ENCODE measurements at places on chromosomes 2 and 18.
A peak's percentile ranks its signal among the peaks of the same experiment; 100 is the strongest.

DNA sequence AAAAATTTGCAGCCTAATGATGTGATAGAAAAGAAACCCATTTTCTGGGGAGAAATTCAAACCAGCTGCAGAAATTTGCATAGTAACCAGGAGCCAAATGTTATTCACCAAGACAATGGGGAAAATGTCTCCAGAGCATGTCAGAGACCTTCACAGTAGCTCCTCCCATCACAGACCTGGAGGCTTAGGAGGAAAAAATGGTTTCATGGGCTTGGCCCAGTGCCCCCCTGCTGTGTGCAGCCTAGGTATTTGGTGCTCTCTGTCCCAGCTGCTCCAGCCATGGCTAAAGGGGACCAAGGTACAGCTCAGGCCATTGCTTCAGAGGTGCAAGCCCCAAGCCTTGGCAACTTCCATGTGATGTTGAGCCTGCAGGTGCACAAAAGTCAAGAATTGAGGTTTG is 352.9 kb downstream of the PLCL1 start:
- no peak for DNase-seq

DNA sequence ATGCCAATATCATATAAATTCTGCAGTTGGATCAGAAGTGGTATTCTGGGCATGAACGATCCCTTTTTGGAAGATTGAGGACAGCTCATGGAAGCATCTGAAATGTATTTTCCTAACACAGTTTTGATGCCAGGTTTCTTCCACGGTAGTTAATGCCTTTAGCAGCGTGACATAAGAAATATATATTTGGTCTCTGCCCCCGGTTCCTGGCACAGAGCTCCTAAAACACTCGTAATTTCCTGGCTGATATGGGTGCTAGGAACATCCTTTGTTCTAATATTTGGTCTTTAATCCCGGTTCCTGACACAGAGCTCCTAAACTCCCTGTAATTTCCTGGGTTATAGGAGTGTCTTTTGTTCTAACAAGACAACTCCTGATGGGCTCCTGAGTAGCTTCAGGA is 8.2 kb upstream of the CABLES1 start:
- no peak for DNase-seq

DNA sequence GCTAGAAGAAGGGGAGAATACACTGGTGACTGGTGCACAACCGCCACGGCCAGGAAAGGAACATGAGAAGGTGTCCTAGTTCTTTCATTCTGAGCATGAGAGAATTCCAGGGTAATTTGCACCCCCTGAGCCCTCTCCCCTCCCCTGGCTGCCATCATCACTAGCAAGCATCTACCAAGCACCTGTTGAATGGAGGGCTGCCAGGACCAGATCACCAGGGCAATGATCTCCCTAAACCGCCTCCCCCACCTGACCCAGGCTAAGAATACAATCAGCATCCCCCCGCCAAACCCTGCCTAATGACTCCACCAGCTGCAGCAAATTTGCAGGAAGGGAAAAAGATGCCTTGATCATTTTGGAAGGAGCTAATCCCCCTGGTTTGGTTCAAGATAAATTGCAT is 100.2 kb downstream of the STPG4 start:
- no peak for DNase-seq

DNA sequence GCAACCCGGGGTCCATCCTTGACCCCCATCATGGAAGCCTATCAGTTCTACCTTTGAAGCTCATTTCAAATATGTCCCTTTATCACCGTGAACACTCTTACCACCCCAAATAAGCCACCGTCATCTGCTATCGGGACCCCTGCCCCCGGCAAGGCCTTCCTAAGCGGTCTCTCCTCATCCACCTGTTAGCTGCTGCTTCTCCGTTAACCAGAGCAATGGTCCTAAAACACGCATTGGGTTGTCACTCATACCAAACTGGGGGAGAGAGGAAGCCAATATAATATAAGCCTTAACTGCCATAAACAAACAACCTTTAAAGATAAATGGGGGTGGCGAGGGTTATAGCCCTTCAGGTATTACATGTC is 680 bp downstream of the ASNSD1 start:
- no peak for DNase-seq

DNA sequence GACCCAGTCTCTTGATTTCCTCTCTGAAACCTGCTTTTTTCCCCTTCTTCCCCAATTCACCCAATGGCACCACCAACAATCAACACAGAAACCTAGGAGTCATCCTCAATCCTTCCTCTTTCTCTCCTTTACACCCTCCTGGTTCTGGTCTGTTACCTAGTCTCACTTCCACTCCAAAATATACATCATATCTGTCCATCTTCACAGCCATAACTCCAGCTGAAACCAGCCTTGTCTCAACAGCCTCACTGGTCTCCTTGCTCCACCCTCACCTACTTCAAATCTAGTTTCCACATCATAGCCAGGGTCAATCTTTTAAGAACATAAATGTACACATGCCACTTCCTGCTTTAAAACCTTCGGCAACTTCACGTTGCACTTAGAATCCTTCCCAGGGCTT is 11.8 kb upstream of the TWSG1 start:
- DNase-seq, result no peak

GRCh38 chr18:63708650-63709049 is 5.9 kb downstream of the SERPINB11 start:
- DNase-seq, result peak; percentile 90

- peak; percentile 70 for DNase-seq
These were observed 18.2 kb downstream of the IGFBP2 start for GRCh38 chr2:216651351-216651881.

- DNase-seq, result no peak
These were observed 253.8 kb downstream of the TNS1 start for GRCh38 chr2:217749008-217749407.

DNA sequence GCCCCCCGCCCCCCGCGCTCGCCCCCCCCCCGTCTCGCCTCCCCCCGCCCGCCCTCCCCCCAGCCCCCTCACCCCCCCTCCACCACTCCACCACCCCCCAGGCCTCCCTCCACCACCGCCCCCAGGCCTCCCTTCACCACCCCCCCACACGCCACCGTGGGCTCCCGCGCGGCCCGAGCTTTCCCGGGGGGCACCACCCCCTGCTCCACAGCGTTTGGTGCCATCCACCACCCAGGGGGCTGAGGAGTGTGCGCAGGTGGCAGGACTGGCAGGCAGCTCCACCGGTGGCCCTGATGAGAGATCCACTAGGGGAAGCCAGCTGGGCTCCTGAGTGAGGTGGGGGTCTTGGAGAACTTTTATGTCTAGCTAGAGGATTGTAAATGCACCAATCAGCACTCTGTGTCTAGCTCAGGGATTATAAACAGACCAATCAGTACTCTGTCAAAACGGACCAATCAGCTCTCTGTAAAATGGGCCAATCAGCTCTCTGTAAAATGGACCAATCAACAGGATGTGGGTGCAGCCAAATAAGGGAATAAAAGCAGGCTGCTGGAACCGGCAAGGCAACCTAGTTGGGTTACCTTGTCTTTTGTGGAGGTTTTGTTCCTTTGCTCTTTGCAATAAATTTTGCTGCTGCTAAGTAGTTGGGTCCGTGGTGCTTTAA is 43.0 kb upstream of the ITSN2 start:
- DNase-seq, result no peak

DNA sequence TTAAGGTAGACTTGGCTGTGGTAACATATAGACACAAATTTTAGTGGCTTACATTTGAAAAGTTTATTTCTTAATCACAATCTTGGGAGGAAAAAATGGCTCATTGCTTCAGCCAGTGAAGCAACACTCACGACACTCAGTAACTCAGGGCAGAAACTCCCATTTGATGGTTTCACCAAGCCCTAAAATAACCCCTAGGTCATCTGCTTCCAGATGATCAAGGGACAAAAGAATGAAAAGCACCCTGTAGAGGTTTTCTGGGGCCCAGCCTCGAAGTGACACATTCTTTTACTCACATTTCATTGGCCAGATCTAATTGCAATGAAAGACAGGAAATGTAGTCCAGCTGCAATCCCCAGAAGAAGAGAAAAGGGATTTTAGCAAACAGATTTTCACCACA is 275.9 kb downstream of the TMX3 start:
- peak; percentile 91 for DNase-seq

GRCh38 chr2:161961061-161961460 is 113.0 kb downstream of the DPP4 start:
- DNase-seq, result no peak

DNA sequence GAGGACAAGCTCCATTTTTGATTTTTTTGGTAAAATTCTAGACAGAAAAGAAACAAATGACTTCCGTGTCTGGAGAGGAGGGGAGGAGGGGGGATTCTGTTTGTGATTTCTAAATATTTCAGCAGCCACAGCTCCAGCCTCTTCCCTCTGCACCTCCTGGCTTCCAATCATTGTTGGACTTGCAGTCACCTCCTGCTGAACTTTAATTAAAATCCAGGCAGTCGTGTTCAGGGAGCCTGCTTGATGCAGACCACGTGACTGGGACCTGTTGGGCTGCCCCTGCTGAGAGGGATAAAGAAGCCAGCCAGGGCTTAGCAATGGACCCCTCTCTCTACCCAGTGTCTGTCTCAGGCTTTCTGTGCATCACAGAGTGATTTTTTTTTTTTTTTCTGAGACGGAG is 115.1 kb downstream of the SH3BP4 start:
- DNase-seq, result peak; percentile 56

GRCh38 chr18:36441426-36442240 is 144.1 kb downstream of the FHOD3 start:
- peak; percentile 95 for DNase-seq

GRCh38 chr2:134118279-134119116 is 135.4 kb upstream of the MGAT5 start:
- peak; percentile 96 for DNase-seq

DNA sequence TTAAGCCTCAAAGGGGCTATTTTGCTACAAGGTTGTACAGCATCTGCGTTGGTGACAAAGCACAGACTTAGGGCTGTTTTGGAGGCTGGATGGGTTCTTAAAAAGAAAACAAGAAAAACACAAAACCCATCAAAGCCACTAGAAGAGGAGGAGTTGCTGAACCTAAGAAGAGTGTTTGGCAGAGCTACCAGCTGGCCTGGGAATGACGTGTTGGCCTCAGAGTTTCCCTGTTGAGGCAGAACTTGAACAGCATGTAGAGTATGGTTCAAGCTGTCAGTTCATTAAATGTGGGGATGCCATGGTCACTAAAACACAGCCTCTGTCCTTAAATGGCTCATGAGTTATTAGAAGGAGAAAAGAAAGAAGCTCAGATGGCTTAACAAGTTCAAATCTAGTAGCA is 162.5 kb downstream of the TTC32 start:
- DNase-seq, result no peak

DNA sequence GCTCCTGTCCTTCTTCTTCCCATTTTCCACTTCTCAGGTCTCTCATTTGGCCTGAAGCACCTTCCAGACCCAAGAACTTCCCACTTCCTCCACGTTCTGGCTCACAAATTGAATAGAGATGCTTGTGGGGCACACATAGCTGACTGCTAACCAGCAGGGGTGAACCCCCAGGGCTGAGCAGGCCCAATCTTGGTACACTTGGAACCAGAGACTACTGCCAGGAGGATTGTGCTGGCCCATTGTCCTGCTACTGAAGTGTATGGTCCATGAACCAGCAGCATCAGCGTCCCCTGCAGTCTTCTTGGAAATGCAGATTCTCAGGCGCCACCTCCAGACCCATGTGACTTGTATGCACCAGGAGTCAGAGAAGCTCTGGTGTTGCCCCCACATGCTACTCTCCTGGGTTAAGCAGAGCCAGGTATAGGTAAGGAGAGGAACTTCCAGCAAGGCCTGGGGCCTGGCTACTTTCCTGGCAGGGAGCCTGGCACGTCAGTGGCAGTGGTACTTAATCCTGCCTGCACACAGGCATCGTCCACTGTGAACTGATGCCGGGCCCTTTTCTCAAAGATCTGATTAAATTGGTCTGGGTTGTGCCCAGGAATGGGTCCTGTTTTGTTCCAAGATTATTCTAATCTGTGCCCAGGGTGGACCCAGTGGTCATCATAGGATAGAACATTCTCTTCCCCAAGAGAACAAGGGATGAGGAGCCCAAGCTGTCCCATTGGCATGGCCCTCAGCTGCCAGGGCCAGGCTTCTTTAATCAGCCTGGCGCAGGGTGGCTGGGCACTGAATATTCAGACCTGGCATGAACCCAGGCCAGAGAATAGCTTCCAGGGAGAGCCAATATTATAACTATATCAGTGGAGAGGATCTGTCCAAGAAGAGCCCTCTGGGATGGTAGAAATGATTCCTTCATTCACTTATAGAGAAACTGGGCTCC is 248.7 kb downstream of the SOX11 start:
- no peak for DNase-seq

GRCh38 chr18:13364721-13365205 is 146.2 kb downstream of the LDLRAD4 start:
- DNase-seq, result no peak

- no peak for DNase-seq
These were observed 93.6 kb upstream of the HNMT start for GRCh38 chr2:137870682-137871081.

- DNase-seq, result no peak
These were observed 102.6 kb downstream of the MCFD2 start for GRCh38 chr2:46813020-46813415.

- no peak for DNase-seq
These were observed 6.7 kb upstream of the ACAA2 start for GRCh38 chr18:49819823-49820671.

DNA sequence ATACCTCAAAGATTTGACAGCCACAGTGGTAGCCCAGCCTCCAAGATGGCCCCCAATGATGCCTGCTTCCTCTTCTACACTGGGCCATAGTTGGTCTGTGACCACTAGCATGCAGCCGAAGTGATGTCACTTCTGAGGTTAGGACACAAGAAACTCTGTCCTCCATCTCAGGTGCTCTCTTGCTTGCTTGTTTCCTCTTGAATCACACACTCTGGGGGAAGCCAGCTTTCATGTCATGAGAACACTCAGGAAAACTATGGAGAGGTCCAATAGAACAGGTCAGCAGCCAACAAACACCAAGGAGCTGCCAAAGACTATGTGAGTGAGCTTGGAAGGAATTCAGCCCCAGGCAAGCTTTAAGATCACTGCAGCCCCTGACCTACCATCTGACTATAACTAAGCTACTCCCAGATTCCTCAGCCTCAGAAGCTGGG is 3.3 kb upstream of the ADAM17 start:
- peak; percentile 72 for DNase-seq

DNA sequence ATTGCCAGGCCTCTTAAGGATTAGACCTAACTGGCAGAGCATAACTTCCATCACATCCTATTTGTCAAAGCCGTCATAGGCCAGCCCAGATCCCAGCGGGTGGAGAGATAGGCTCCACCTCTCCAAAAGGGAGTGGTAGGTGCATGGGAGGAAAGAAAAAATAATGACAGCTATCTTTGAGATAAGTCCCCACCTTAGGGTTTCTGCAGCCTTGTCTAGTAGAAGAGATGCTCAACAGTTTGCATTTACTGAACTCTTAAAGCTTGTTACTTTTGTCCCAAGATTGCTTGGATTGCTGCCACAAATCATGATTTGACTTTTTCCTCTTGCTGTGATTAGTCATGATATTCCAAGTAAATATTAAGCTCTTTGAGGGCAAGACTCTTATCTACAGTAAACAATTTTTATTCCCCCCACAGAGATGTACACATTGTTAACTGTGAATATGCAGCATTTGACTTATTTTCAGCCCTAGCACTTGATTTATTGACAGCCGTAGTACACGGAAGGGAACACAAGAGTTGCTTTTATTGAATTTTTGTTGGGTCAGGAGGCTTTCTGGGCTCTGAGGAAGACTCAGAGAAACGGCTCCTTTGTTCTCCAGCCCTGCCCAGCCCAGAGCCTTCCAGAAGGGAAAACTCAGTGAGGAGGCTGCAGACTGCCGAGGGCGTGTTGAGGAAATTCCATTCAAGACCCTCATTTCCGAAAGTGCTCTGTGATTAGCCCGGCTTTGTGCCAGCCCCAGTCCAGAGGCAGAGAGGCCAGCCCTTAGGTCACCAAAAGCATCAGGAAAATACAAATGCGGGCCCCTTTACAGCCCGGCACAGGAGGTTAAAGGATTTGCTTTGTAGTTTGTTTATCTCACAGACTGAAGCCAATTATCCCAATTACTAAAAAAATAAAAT is 75.5 kb upstream of the ZNF532 start:
- DNase-seq, result peak; percentile 59
